NCI-H1436 treated with DMSO at 0.1 percent for 48 hours (cell line): ENCODE measurements at places on chromosomes 6 and 20.
A peak's percentile ranks its signal among the peaks of the same experiment; 100 is the strongest.

DNA sequence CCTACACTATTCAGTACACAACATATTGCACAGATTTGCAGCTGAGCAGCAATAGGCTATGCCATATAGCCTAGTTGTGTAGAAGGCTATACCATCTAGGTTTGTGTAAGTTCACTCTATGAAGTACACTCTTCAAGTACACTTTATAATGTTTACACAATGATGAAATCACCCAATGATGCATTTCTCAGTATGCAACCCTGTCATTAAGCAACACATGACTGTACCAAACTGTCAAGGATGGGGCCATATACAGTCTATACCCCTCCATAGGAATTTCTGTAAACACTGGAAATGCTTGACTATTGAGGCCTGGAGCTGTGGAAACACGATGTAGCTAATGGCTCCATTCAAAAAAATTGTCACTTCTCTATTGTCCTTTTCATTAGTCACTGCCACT lies 535.4 kb downstream of the EPM2A start:
- DNase-seq = no peak

- DNase-seq = no peak
Observed at GRCh38 chr20:9397928-9398327, 116.5 kb upstream of the LAMP5 start.

DNA sequence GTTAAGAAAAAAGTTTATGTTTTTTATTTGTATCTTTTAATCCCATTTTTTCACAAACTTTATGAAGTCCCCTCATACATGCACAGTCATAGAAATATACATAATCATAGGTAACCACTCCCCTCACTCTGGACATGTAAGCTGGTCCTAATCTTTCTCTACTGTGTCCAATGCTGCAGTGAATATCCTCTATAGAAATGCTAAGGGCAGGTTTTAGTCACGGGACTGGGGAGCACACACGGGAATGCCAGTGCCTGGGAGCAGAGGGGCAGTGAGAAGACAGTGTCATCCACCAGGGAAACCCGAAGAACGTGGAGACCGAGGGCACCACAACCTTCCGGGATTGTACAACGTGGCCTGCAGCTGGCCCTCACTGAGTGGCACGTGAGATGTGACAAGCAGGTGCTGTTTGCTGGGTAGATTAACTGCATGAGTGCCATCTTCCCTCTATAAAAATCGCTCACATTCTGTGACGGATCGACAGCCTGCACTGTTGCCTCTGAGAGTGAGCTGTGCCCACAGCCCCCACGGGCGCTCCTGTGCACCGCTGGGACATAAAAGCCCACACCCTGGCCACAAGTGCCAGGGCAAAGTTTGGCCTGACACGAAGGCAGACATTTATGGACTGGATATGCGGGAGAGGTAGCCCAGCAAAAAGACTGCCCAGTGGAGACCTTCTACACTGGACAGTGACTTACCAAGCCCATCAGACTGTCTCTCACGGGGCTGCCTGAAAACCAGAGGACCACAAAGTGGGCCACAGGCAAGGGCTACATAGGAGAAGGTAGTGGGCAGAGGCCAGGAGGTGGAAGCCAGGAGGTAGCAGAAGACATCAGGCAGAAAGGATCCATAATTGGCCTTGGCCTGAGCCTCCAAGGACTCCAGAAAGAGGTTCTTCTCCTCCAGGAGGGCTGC lies 63.2 kb downstream of the FGD2 start:
- DNase-seq = no peak

DNA sequence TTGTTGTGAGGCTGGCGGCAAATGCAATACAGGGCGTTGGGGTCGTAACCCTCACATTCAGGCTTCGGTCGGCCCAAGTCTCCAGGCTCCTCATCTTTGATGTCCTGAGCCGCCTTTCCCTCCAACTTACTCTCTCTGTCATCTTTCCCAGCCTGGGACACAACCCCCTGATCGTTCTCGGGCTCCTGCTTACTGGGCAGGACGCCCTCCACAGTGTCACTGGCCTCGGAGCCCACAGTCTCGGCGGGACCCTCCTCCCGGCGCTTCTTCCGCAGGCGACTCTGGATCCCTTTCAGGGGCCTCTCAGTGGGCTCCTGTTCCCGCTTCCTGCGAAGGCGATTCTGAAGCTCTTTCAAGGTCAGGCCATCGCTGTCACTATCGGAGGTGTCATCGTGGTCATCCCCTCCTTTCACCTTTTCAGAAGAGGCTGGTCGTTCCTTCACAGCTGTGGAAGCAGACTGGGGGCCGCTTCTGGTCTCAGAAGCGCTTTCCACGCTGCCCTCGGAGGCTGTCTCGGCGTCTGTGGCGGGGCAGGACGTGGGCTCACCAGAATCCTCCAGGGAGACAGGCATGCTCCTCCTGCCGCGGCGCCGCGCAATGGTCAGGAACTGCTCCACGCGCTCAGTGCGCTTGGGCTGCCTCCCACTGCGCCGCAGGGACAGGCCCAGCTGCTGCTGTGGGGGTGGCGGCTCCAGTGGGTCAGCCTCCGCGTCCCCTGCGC lies 15.4 kb downstream of the DIDO1 start:
- no peak for DNase-seq

DNA sequence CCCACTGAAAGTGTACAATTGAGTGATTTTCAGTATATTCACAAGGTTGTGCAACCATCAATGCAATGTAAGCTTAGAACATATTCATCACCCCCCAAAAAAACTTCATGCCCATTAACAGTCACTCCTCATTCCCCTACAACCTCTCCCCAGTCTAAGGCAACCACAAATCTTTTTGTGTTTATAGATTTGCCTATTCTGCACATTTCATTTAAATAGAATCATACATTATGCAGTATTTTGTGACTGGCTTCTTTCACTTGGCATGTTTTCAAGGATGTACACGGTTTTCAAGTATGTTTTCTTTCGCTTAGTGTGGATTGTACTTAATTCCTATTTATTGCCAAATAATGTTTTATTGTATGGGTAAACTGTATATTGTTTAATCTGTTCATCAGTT lies 329.3 kb upstream of the RNF24 start:
- no peak for DNase-seq

DNA sequence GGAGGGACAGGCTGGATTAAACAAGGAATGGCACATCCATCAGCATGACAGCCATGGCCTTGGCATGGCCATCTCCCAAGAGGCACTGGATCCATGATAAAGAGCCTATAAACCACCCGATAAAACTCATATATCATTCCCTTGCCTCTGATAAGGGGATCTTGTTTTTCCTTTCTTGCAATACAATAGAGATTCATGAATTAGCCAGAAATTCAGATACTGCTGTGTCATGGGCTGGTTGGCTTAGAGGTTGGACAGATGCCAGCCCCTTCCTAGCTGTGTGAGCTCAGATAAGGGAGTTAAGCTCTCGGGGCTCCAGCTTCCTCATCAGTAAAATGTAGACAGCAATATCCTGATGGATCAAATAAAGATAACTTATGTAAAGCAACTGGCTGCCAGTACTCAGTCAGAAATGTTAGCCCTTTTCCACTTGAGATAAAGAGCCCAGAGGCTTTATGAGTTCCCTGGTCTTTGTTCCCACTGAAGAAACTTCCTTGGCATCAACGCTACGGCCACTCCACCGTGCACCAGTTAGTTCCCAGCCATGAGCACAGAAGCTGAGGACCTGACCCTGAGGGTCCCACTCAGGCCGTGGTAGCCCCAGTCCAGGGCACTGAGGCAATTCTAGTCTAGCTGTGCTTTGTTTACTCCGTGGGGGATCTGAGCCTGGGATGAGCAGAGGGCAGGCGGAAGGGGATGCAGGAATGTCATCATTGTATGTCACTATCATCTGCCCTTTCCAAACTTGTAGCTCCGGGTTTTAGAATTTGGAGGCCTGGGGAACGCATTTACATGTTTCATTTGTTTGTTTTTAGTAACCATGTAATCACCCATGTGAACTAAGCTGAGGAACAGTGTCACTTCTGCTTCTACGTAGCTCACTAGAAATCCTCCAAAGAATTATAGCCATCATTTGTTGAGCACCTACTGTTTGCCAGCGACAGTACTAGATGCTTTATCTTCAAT lies 67.2 kb upstream of the TBC1D7 start:
- no peak for DNase-seq

DNA sequence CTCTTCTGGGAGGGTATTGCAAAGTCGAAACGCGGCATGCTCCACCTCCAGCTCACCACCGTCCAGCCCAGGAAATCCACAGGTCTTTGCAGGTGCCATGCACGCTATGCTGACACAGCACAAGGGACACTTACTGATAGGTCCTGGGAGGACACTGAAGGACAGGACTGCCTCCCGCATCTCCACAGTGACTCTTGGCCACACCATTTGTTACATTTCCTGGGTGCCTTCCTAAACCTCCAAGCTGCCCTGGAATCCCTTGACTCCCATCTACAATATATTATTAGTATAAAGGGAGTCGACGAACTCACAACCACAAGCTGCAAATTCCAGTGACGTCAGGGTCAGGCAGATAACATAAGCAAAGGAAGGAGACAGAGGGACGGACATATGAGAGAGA lies 106.9 kb downstream of the JPH2 start:
- DNase-seq = no peak

DNA sequence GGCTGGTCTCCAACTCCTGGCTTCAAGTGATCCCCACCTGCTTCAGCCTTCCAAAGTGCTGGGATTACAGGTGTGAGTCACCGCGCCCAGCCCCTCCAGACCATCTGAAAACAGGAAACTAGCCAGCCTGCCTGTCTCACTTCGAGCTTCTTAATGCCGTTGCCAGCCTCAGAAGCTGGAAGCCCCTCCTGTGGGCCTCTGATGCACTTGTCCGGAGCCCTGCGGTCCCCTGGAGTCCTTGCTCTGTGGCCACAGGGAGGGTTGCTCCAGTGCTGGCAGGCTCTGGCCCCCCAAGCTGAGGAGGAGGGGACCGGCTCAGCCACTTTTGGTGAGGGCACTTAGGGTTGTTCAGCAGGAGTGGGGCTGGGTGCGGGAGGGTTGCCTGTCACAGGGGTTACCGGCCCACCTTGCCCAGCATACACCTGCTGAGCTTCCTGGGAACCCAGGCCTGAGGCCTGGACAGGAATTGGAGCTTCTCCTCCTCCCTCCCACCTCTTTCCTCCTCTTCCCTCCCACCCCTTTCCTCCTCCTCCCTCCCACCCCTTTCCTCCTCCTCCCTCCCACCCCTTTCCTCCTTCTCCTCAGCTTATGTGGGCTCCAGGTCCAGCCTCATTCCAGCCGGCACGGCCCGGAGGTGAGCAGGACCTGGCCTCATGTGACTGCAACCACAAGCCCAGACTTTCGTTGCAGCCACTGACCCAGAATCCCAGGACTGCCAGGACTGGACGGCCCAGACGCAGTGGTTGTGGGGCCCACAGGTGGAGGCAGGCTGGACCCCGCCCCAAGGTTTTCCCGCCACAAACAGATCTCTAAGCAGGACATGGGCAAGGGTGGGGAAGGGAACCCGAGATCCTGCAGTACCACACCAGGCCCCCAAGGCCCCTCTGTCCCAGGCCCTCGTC lies 9.4 kb upstream of the BIRC7 start:
- DNase-seq = no peak

DNA sequence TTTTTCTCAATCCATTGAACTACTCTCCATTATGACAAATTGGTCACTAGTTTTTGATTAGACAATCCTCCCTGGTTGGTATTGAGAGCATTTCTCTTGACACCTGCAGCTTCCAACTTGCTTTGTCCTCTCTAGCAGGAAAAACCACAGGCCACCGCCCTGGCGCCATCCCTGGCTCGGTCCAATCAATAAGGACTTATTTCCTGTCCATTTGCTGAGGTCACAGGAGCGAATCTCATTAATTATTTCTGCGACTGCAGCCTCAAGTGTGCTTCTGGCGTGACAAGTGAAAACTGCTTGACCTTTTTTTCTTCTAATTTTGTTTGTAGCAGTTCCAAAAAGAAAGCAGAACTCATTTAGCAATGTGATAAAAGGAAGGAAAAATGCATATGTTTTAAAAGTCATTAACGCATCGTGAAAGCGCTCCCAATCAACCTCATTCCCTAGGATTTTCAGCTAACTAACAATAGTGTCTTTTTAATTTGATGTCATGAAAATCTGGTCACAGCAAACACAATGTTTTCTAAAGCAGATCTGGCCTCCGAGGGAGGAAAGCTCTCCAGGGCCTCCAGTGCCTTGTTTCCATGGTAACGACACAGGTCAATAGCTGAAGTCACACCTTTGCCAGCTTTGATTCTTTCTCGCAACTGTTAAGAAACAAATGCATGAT lies 39.0 kb upstream of the BEND3 start:
- DNase-seq = peak; percentile 14

DNA sequence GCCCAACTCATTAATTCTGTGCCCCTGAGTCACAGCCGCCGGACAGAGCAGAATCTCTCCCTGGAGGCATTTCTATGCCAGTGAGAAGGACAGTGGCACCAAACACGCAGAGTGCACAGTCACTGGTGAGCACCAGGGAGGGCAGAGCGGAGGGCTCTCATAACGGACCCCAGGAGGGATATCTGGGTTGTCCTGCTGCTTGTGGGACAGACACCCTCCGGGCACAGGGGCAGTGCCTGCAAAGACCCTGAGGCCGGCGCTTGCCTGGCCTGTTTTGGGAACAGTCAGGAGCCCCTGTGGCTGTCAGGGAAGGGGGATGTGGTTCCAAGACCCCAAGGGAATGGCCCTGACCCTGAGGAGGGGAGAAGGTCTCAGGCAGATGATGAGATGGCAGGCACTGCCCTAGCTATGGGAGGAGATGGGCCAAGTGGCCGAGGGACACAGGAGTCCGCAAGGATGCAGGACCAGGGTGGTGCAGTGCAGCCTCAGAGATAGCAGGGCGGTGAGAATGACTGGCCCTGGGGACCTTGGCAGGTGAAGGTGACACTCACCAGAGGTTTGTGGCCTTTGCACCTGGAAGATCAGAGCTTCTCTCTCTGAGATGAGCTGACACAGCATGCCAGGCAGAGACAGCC lies 270.8 kb downstream of the SMOC2 start:
- no peak for DNase-seq

GRCh38 chr6:143060806-143061596 lies at the start of gene AIG1:
AIG1 (plus strand) TSS chr6:143060889; CDS start chr6:143060926, 37 bp downstream.
- DNase-seq = no peak

DNA sequence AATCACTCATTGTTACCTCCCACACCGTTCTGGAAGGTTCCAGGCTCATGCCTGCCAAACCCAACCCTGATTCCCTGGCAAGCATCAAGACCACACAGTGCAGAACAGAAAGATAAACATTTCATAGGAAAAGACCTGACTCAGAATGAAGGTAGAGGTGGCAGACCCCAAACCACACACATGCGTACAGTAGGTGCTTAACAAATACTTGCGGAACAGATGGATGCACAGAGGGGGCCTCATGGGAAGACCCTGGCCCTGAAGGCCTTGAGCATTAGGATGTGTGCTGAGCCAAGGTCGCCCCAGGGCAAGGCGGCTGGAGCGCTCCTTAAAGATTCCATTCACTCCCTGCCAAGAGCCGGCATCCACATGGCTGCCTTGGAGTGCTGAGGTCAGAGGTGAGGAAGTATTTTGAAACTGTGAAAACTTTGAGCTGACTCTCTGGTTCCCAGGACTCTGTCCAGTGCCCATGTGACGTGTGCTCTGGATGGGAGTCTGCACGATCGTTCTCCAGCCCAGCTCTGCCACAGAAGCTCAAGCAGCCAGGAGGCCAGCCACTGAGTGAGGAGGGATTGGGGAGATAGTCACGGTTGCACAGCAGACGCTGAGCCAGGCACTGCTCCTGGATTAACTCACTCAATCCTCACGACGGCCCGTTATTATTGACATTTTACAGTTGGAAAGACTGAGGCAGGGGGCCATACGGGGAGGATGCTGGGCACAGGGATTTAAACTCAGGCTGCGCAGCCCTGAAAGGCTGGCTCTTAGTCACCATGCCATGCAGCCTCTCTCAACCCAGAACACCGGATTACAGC lies 65.5 kb upstream of the AFDN start:
- no peak for DNase-seq
